ENCODE measurements at places on chromosomes 7 and 10.
A peak's percentile ranks its signal among the peaks of the same experiment; 100 is the strongest.

GRCh38 chr7:41103331-41103730, 599.6 kb downstream of the INHBA start:
- DNase-seq, result no peak

GRCh38 chr10:90306187-90306586, 551.7 kb downstream of the HTR7 start:
- DNase-seq, result peak; percentile 88

DNA sequence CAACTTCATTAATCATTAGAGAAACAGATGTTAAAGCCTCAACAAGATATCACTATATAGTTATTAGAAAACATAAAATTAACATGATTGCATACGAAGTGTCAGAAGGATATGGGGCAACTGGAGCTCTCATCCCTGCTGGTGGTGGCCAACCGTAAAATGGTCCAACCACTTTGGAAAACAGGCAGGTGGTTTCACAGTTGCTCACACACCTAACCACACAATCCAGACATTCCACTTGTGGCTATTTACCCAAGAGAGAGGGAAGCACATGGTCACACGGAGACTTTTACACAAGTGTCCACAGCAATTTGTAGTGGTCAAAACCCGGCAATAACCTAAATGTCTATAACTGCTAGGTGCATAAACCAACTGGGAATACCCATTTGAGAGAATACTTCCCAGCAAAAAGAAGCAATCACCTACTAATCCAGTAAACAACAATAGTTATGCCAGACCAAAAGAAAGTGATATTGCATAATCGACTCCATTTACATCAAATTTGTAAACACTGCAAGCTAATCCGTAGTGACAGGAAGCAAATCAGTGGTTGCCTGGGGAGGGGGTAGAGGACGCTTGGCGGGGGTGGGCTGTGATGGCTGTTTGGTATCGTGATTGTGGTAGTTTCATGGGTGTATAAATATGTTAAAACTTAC, 91.8 kb downstream of the LARP4B start:
- no peak for DNase-seq

GRCh38 chr7:155804897-155805825, 7.1 kb downstream of the SHH start:
- DNase-seq, result peak; percentile 20

- DNase-seq, result no peak
Observed at GRCh38 chr7:91064938-91065337, 199.3 kb upstream of the FZD1 start.

GRCh38 chr7:50959991-50960390, 177.3 kb upstream of the GRB10 start:
- DNase-seq, result no peak

GRCh38 chr7:131603932-131604331, 47.5 kb upstream of the PODXL start:
- DNase-seq, result no peak

DNA sequence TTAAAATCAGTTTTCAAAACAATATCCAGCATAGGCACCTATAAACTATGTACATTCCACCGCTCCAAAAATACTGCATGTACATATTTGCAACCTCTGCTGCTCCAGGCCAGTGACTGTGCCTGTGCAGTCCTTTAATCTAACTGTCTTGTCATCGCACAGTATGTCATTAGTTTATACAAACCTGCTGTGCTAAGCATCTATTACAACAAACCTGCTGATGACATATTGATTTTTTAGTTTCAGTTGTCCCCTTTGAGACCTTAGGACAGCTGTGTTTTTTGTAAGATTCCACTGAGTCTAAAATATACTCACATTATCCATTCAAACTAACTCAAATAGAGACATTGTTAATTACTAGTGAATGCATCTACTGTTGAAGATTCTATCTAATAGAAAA, 33.1 kb downstream of the SEMA3C start:
- DNase-seq, result no peak

DNA sequence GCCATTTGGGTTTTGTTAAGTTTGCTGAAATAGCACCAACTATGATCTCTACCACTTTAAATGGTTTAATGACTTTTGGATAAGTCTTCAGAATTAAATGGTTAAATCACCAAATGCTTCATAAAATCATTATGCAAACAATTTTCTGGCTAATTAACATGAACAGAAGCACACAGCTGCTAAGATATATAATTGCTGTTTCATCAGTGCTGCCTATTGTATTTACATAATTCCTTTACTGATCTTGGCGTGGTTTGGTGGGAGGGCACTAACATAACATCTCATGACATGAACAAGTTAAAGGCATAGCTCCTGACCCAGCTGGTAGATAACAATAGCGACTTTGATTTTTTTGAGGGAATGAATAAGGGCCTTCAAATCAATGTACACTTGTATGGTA, 94.1 kb downstream of the FZD1 start:
- DNase-seq, result no peak

GRCh38 chr7:120216947-120217346, 56.0 kb upstream of the KCND2 start:
- no peak for DNase-seq

DNA sequence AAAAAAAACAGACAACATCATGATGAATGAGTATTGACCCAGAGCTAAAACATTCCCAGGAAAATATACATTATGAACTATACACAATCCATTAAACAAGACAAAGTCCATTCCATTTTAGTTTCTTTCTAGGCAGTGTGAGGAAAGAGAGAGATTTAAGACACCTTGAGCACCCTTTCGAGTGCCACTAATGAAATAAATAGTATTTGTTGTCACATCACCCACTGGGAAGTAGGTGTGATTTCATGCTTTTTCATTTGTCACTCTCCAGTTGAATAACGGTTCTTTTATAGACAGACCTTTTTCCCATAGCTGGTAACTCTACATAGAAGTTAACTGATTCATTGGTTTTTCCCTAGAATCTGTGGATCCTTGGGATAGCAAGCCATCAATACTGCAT, 29.9 kb upstream of the SEMA3A start:
- DNase-seq, result no peak

DNA sequence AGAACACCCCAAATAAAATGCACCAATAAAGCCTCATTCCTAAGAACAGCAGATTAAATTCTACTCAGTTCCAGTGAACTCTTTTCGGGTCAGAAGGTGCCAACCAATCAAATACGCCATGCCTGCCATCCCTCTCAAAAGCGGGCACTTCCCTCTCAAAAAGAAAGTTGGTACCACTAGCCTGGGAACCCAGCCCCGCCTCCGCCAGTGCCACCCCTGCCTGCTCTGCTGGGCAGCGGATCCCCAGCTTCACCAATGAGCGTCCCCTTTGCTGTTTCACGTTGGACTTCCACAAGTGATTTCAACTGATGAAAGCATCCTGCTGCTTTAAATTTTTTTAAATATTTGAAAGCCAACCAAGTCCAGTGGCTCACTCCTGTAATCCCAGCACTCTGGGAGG, 33.2 kb upstream of the PROSER2 start:
- DNase-seq, result no peak

- DNase-seq, result peak; percentile 66
Observed at GRCh38 chr7:91945476-91945875, 4.8 kb downstream of the AKAP9 start.

DNA sequence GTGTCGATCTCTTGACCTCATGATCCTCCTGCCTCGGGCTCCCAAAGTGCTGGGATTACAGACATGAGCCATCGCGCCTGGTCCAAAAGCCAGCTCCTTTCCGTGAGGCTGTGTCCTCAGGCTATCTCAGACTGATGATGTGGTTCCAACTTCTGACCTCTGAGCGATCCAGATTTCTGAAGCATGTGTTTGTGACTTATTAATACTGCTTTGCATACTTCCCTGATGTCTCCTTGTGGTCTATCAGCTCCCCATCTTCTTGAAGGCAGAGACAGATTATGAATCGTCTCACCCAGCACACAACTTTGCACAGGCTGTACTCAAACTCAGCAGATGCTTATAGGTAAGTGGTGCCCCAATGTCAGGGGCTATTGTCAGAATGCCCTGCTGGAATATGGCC, 2.0 kb upstream of the PLPP4 start:
- DNase-seq, result no peak

- no peak for DNase-seq
Observed at GRCh38 chr10:61487506-61487905, 34.3 kb upstream of the TMEM26 start.

DNA sequence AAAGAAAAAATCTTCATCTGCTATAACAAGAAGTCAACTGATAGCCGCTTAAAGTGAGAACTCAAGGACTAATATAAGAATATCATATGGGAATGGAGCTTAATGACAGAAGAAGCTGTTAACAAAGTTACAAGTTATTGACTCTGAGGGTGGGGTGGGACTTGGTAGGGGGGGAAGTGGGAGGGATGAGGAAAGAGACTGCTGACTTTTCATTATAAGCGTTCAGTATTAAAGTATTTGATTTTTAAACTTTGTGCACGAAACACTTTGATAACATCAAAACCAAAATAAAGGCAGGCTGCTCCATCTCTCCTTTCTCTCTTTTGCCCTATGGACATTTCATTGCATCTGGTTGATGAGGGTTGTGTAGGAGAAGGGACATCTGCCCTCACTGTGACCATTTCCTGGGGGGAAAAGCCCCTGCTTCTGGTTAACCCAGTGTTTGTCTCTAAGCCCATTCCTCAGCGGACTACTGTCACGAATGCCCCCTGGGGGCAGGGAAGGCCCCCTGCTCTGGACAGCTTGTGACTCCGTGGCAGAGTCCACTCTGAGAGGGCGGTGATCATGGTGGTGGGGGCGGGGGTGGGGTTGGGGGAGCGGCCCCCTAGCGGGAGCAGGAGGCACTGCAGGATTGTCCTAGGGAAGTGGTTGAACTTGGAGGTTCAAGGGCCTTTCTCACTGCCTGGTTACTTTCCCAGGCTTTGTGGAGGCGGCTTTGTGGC, 17.4 kb downstream of the SLC13A4 start:
- no peak for DNase-seq

- no peak for DNase-seq
Observed at GRCh38 chr7:25725451-25725850, 426.5 kb upstream of the NFE2L3 start.

DNA sequence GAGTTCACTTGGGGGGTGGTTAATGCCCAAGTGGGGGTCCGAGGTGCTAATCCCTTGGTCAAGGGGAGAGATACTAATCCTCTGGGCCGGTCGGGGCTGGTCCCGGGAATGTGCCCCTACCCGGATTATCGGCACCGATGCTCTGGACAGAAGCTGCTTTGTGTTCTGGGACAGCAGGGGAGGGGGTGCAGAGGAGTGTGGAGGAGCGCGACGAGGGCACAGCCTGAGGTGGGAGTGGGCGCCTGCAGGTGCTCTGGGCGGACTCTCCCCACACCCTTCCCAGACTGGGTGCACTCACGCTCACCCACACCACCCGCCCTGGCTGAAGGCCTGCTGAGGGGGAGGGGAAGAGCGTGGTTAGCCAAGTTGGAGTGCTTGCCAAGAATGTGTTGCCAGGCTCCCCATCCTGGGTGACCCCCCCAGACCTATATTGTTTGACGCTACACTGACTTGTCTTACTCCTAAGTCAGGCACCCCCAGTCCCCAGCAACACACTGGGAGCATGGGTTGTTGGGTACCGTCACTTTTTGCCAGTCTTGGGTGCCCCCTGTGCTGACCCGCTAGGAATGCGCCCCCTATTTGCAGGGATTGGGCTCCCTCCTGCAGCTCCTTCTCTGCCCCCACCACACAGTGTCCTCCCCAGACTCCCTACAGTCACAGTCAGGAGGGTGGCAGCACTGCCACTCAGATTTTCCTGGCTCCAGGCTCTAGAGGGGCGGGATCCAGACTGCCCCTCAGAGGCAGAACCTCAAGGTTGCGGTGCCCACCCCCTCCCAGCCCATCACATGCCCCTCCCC, 1.2 kb downstream of the SLC4A2 start:
- DNase-seq, result no peak

DNA sequence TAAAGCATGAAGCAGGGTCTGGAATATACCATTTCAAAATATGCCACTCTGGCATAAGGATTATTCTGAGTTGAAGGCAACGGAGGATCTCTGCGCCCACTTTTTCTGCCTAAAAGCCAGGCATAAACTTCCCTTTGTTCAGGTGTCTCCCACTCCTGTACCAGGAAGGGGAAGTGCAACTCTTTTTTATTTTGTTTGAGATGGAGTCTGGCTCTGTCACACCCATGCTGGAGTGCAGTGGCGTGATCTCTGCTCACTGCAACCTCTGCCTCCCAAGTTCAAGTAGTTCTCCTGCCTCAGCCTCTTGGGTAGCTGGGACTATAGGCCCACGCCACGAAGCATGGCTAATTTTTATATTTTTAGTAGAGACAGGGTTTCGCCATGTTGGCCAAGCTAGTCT, 18.2 kb downstream of the SVIL start:
- DNase-seq, result no peak

GRCh38 chr7:122383934-122384333, 79.4 kb upstream of the FEZF1 start:
- no peak for DNase-seq

DNA sequence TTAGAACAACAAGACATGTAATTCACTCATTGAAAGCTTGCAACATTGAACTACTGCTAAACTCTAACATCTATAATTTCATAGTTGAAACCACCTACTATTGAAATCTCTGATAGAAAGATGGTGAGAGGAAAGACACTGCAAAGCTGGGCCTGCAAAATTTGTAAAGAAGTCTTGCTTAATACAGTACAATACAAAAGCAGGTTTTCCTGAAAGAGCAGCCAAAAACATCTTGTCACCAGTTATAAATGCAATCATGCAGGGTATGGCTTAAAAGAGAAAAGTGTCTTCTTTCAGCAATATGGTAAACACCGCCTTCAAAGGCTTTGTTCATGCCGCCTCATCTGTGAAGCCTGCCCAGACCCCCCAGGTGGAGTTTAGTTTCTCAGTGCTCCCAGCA, 109.2 kb downstream of the ANK3 start:
- DNase-seq, result no peak

DNA sequence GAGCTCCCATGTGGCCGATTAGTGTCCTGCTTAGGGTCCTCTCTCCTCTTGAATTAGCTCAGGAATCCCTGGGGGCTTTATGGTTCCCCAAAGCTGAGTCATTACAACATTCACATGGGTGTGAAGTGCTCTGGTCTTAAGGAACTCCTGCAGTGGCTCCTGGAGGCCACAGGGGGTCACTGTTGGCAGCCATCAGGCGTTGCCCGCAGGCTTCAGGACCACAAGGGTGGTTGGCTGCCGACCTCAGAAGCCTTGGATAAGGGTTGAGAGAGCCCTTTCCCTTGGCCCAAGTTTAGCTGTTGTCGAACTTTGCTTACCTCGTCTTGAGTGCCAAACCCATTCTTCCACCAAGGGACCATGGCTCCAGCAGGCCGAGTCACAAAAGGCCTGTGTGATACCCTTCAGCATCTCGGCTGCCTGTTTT, 61.7 kb downstream of the SH2D4B start:
- DNase-seq, result peak; percentile 20

DNA sequence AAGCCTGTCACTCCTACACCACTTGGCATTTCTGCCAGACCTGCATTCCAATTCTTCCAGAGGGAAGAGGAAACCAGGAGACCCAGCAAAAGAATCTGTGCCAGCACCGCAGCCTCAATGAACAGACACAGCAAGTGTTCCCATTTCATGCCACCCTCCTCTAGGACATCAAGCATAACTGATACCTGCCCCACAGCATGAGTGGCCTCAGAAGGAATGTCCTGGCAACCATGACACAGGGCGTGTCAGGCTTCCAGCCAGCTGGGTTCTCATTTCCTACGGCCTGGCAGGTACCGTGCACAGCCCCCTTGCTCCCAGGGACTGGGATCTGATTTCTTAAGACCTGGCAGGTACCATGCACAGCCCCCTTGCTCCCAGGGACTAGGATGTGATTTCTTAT, 7.8 kb downstream of the MAD1L1 start:
- no peak for DNase-seq
